Activated CD4-positive, CD25-positive, alpha-beta regulatory T cell treated with anti-CD3 and anti-CD28 coated beads, Interleukin-2, amount 50 U/mL, for 24 hours (primary cell): ENCODE measurements at places on chromosomes 16 and 17.

- ATAC-seq: no peak
Observed at GRCh38 chr17:12554251-12554650, 111.4 kb upstream of the MYOCD start.

- ATAC-seq: no peak
Observed at GRCh38 chr16:75377729-75378386, 55.4 kb downstream of the CFDP1 start.

DNA sequence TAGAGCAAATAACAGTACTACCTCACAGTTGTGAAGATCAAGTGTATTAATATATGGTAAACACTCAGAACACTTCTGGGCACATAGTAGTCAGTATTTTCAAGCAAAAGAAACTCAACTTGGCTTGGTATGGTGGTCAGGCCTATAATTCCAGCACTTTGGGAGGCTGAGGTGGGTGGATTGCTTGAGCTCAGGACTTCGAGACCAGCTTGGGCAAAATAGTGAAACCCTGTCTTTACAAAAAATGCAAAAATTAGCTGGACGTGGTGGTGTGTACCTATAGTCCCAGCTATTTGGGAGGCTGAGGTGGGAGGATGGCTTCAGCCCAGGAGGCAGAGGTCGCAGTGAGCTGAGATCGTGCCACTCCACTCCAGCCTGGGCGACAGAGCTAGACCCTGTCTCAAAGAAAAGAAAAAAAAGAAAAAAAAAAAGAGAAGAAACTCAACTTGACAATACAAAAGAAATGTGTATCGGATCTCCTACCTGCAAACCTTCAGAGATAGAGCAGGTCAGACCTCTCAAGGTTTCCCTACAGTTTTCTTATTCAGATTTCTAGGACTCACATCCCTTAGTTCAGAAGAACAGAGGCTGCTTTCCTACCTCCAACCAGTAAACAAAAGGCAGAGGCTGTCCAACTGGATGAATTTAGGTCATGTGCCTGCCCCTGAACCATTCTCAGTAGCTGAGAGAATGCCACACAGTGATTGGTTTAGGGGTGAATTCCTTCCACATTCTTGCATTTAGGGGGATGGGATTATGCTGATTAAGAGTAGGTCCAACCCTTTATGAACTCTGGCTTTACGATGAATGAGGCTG, 1.7 kb upstream of the KPNA2 start:
- ATAC-seq: no peak

- ATAC-seq: no peak
Observed at GRCh38 chr17:13476720-13477119, 125.0 kb downstream of the HS3ST3A1 start.

DNA sequence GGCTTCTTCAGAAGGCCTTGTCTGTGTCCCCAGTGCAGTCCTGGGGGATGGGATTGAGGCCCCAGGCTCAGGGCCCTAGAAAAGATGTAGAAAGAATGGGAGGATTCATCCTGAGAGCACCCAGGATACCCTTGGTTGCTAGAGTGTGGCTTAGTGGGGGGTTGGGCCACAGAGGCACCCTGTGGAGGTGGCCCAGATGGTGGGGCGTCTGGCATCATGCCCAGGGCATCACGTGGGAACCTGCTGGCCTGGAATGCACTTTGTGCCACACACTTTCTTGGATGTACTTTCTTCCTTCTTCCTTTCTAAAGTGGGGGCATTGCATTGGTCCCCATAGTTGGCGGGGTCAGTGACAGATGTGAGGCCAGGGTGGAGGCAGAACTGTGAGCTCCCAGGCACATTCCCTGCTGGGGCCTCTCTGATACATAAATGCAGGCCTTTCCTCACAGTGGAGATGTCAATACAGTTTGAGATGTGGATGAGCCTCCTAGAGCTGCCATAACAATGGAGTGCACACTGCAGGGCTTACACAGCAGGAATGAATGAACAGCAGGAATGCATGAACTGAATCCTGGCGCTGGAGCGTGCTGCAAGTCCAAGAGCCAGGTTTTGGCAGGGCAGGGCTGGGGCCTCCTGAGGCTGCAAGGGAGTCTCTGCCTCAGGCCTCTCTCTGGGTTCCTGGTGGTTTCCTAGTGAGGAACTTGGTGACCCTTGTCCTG, 43.3 kb downstream of the MGAT5B start:
- no peak for ATAC-seq
